ENCODE measurements at places on chromosomes 6 and 20.

- no peak for DNase-seq
Measured at GRCh38 chr6:94862112-94862511, 715.2 kb upstream of the MANEA start.

DNA sequence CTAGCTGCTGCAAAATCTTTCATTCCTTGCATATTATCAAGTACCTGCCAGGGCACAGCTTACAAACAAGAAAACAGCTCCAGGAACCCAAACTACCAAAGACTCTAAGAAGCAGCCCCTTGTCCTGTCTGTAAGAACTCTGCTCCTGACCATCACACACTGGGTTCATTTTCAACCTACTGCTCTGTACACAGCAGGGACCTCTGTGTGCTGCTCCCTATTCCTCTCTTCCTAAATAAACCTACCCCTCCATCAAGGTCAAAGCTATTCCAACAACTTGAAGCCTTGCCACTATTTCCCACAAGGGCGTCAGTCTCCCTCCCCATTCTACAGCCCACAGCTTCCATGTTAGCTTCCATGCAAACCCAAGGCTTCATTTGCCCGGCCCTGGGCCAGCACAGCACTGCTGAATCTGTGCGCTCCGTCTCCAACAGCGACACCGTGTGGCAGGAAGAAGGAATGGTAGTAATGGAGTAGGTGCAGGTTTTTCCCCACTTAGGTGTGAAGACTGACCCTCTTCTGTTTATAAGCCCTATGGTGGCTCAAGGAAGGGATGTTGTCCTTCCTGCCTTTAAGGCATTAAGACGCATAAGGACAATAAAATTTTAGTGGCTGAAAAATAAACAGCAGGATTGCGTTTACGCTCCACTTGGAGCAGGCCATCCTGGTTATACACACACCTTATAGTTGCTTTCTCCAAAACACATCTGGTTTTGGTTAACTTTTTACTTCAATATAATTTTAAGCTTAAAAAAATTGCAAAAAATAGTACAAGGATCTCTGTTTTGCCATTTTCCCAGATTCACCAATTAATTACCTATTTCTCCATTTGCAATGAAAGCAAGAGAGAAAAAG is 115.2 kb upstream of the NXT1 start:
- DNase-seq = no peak

DNA sequence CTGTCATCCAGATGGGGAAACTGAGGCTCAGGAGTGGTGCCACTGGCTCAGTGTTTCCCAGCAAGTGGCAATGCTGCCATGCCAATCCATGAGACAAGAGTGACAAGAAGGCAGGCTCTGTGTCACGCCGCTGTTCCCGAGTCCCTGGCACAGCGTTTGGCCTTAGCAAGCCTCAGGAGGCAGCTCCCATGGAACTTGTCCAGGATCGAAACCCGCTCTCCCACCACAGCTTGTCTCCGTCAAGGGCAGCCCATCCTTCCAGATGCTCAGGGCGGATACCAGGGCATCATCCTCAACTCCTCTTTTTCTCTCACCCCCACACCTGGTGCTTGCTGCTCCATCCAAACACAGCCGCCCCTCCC is 110.6 kb upstream of the PTPN1 start:
- no peak for DNase-seq

GRCh38 chr6:110652520-110652919 is 162.7 kb downstream of the CDK19 start:
- DNase-seq = no peak

- no peak for DNase-seq
Measured at GRCh38 chr6:153092082-153093013, 38.7 kb downstream of the RGS17 start.

- DNase-seq = no peak
Measured at GRCh38 chr6:147856687-147857086, 348.2 kb downstream of the SAMD5 start.

Measured in stimulated activated CD4-positive, alpha-beta T cell treated with anti-CD3 and anti-CD28 coated beads, TNF-alpha, amount 100 ng/mL, for 1 hour (primary cell).